ENCODE measurements at places on chromosomes 5 and 9.
A peak's percentile ranks its signal among the peaks of the same experiment; 100 is the strongest.

DNA sequence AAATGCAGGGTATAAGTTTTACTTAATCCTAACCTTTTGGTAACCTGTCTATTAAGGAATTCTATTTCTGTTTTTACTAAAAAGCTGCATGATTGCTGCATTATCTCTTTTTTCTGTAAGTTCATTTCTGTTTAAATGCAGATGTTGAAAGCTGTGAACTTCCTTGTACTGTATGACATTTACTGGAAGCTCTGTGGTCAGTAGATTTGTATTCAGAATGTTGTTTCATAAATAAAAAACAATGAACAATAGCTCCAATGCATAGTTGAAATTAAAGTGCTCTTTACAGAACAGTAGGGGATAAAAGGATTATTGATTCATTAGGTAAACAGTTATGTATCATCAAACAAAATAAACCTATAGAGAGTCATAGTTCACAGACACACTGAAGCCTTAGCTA, 46.5 kb upstream of the FKTN start:
- DNase-seq: no peak

DNA sequence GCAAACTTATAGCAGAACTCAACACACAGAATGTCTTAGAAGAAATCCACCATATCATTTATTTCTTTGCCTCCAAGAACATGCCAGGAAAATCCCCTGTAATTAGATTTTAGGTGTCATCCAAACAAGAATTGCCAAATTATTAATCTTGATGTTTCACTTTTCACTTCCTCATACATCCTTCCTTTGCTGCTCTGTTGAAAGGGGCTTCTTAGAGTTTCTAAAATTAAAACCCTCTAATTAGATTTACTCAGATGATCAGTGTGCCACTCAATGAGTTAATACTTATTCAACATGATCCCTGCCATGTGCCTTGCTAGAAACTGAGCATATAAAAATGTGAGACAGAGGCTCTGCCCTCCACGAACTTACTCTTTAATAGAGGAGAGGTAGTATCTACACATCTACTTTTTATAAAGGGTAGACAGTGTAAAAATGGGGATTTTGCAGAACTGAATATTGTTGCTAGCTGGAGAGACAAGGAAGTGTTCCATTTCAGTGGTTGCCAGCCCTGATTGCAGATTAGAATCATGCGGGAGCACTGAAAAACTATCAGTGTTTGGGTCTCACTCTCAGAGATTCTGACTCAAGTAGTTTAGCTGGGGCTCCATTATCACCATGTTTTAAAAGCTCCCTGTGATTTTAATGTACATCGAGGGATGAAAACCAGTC, 498.4 kb downstream of the TLE4 start:
- no peak for DNase-seq

GRCh38 chr5:77853353-77853907, 77.3 kb upstream of the TBCA start:
- no peak for DNase-seq

DNA sequence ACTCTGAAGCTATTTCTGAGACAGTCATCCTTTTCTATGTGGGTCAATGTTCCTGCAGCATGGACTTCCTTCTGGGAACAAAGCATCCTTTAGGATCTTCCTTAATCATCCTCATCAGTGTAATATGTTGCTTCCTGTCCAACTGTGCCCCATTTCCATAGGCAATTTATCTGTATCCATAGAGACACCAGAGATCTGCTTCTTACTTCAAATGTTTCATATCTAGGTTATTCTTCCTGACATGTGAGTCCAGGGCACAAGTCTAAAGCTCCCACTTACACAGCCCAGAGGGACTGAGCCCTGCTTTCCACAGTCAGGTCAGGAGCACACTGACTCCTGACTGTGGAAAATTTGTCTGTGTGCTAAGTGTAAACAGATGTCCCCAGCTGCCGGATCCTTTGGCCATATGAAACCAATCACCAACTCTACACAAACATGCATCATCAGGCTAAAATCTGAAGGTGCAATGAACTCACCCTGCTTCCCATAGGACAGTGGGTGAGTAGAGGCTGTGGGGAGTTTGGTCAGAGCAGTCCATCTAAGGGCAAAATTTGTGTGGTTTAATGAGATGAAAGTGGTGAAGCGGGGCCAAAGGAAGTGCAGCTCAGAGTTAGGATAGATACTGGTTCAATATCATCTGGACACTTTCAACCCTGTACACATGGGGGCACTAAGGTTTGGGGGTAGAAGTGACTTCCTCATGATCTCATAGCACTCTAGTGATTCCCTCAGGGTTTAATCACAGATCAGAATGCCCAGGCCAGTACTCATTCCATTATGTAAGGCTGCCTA, 85.2 kb upstream of the TNC start:
- no peak for DNase-seq

GRCh38 chr9:96874201-96874785, 20.0 kb upstream of the ZNF782 start:
- DNase-seq: no peak

- no peak for DNase-seq
Observed at GRCh38 chr9:116391306-116391900, 237.8 kb downstream of the PAPPA start.

- no peak for DNase-seq
Observed at GRCh38 chr5:66680221-66680620, 84.0 kb downstream of the MAST4 start.

DNA sequence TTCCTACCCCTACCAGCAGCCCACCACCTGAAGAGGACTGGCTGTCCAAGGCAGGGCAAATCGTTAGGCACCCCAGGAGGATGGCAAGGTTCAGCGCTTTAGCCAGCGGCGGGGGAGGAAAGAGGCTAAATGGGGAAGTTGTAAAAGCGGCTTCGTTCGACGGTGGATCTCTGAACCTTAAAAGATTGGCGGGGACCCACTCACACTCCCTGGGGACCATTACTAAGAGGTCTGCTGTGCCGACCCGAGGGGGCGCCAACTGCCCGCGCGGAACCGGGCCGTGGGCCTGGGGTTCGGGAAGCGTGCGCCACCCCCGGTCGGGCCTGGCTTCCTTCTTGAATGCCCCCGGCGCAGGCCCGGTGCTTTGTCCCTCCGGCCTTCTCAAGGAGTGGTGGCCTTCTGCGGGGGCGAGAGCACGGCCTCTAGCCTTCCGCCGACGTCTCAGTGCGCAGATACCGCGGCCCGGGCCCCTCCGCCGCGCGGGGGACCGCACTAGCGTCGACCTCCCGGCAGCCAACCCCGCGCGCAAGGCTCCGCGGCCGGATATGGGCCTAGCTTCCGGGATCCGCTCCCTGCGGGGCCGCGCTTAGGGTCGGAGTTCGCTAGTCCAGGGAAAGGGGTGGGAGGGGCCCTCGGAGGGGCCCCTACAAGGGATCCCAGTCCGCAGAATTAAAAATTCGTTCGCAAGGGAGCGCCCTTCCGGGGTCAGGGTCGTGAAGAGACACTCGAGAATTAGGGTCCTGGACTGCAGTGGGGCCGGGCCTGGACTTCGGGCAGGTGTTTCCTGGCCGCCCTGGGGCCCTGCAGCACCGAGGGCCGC, 10.5 kb downstream of the NR2F1-AS1 start:
- no peak for DNase-seq

- no peak for DNase-seq
Observed at GRCh38 chr9:137973829-137974416, 96.3 kb downstream of the CACNA1B start.

DNA sequence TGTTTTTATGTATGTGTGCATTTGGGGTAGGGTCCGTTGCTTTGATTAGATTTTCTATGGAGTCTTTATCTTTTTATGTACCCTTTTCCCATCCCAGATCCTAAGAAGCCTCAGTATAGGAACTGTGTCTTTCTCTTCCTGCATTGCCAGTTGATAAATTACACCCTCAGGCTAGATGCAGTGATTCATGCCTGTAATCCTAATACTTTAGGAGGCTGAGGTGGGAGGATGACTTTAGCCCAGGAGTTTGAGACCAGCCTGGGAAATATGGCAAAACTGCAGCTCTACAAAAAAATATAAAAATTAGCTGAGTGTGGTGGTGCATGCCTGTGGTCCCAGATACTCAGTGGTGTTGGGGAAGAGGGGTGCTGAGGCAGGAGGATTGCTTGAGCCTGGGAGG, 40.2 kb downstream of the NLN start:
- no peak for DNase-seq

GRCh38 chr5:113692466-113692865, 179.0 kb downstream of the YTHDC2 start:
- DNase-seq: no peak

DNA sequence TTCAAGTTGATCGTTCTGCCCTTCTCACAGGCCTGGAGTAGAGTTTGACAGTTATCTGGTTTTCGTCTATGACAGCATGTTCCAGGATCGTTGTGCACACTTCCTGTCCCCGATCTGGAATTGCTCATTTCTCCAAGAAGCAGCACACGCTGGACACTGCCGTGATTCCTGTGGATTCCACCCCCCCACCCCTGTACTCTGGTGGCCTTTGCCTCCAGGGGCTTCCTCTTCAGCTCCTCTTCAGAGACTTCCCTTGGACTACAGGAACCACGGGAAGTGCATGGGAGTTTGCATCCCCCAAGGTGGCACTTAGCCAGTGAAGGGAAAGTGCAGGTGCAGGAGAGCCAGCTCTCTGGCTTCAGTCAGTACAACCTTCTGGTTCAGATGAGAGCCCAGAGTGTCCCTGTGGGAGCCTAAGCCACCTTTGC, 160.7 kb downstream of the CACNA1B start:
- DNase-seq: no peak

DNA sequence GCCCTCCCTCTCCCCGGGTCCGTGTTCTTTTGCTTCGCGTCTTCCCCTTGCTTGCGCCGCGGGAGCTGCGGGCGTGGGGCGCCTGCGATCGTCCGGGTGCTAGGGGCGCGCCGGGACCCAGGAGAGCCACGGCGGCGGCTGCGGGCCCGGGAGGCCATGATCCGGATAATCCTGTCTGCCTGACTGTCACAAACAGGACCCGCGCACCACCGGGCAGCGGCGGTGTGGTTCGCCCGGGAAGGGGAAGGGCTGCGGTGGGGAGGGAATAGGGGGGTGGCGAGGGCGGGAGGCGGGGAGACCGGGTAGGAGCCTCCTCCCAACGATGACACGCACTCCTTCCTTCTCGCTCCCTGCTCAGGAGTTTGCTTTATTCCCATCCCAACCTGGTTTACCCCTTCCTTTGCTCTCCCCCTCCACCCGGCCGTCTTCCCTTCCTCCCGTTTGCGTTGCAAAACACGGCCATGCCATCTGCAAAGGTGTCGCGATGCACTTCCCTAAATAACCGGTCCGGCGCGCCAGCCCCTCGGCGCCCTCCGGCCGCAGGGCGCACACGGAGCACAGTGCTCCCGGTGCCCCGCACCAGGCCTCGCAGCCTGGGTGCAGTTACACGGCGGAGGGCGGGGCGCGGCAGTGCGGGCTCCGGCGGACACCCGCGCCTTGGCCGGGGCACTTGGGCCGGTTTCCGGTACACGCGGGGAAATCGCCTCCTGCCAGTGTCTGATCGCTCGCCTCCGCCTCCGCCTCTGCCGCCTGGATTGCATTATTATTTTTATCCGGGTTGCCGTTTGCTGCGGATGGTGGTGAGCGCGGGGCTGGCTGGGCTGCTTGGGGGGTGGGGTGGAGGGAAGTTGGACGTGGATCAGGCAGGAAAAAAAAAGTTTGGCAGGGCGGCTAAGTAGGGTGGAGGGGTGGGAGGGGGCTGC, 1.5 kb downstream of the SMARCA2 start:
- peak; percentile 42 for DNase-seq

- DNase-seq: no peak
Observed at GRCh38 chr5:78959767-78960166, 25.3 kb downstream of the ARSB start.

DNA sequence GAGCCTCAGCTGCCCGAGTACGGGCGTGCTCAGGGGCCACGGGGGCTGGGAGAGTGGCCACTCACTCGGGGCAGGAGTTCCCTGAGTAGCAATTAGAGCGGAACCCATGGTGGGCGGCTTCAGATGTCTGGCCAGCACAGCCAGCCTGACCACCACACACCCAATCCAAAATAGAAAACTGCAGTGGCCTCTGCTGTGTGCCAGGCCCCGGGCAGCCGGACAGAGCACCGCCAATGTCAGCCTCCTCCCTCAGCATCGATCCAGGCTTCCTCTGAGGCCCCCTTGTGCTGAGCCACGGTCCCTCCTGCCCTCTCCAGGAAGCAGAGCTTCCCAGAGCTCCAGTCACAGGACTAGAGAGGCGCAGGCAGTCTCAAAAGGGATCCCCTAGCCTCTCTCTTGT, 2.7 kb downstream of the ADAMTS2 start:
- no peak for DNase-seq

DNA sequence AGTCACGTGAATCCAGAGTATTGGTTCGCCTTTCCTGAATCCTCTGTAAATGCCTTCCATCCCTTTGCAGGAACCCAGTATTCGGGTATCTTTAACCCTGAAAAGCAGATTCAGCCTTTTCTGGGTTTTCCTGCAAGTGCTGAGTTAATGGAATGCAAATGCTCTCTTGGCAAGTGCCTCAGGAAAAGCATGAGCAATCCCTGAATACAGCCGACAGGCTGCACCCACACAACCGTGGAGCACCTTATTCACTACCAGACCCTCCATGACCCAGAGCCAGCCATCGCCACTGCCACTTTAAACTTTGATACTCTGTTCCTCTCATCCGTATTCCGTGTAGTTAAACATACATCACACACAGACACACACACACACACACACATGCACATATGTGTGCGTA, 54.4 kb downstream of the ZNF622 start:
- DNase-seq: no peak

- no peak for DNase-seq
Observed at GRCh38 chr5:108341866-108342265, 40.0 kb downstream of the FBXL17 start.

GRCh38 chr9:130471411-130472183, 26.8 kb downstream of the ASS1 start:
- DNase-seq: no peak

- no peak for DNase-seq
Observed at GRCh38 chr9:33752130-33752637, 43.2 kb upstream of the PRSS3 start.

- no peak for DNase-seq
Observed at GRCh38 chr9:88197016-88197415, 58.7 kb upstream of the SPATA31C2 start.

- DNase-seq: no peak
Observed at GRCh38 chr9:89328064-89328463, 9.8 kb downstream of the SECISBP2 start.

DNA sequence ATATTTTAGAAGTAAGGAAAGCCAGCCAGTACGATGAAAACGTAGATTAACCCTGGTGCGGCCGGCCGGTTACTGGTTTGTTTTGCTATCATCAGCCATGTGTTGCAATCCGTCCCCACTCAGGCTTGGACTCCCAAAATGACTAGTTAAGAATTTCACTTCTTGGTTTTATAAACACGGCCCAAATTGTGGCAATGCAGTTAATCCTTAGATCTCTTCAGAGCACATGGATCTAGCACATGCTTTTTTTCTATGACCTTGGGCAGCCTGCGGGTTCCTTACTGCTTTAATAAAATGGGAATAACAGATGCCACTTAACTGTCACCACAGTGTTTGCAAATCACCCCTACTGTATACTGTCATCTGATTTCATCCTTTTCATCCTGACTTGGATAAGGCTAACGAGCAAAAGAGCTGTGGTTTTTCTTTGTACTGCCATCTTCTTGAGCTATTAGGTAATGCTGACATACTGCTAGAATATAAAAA, 1.5 kb downstream of the NDFIP1 start:
- DNase-seq: peak; percentile 47

- DNase-seq: no peak
Observed at GRCh38 chr5:34775886-34776285, 63.1 kb upstream of the TTC23L start.
